ENCODE measurements at places on chromosomes 5 and 9.

DNA sequence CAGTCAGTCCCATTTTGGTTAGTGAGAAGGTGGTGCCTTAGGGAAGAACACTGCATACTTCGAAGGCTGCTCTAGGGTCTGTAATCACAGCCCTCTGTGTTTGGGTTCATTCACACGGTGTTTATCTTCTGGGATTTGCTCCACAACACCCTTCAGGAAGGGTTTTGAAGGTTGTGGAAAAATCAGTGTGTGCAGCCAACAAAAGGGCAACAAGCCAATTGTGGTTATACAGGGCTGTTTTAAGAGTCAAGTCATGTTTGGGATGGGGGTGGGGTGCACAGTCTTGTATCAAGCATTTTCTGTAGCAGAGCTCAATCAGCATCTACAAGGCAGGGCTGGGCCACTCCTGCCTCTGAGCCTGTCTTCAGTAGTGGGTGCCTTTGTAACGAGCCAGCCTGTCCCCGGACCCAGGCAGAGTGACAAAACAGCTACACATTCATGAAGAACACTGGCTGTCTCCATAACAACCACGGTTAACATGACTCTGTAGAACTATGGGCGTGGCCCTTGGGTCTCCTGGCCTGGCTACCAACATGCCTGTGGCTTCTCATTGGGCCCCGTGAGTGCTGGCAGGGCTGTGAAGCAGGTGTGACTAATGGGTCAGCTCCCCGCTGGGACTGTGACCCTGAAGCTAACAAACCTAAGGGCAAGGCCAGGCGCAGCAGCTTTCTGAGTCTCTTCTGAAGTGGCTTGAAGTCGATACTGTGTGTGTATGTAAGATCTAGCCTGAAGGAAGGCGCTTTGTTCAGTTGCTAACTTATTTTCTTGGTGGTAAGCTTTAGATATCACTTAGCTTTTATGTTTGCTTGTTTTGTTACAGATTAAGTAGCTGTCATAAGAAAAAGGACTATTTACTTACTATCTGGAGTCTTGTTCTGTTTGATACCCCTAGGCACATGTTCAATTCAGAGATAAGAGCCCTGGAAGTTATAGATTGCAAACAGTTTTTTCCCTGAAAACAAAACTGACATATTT is 27.9 kb upstream of the GOLM1 start:
- peak; percentile 96 for DNase-seq

DNA sequence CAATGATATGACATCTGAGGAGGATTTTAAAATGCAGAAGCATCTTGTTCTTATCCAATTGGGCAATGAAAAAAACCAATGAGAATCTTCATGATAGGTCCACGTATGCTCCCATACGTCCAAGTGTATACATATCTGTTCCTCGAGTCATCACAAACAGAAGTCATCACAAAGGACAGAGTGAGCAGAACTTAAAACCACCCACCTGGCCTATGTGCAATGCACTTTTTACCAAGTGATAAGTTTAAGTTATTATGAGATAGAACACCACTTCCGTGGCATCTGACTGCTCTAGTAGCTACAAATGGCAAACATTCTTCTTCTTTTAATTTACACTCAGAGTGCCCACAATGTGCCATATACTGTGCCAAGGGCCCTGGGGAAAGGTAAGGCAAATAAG is 82.4 kb downstream of the PPP2R2B start:
- no peak for DNase-seq

DNA sequence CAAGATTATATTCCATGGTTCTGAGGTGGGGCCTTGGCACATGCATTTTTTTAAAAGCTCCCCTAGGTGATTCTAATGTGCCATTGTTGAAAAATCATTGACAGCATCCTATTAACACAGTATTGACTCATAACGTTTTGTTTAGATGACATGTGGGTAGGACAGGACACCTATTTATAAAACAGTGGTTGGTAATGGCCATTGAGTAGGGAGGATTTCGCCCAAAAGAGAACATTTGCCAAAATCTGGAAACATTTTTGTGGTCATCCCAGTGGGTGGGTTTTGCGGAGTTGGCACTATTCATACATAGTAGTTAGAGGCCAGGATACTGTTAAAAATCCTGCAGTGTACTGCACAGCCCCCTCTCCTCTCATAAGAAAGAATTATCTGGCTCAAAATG is 6.4 kb upstream of the CHD1 start:
- DNase-seq, result peak; percentile 52

DNA sequence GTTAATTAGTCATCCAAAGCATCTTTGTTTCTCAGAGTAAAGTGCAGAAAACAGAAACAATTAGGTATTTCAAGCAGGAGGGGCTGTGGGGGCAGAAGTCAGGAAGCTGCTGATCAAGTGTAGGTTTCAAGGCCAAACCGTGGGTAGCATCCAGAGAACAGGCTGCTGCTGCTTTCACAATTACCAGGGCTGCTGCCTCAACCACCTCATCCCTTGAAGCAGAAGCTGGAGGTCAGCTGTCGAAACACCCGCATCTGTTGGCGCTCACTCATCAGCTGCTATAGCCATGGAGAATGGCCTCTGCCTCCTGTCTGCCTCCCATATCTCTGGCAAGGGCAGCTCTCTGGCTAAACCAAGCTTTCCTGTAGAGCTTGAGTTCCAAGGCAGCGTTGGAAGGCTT is 122.9 kb upstream of the OSMR start:
- DNase-seq, result no peak

Measured in astrocyte (in vitro differentiated cells and primary cell).